Dermis microvascular lymphatic vessel endothelial cell (primary cell): ENCODE measurements at places on chromosomes 1 and 21. TPM values are rescaled to one million over a fixed set of nuclear protein-coding genes. Genes with fewer than 3 reads are reported as not detected.

GRCh38 chr1:2466958-2467554, 9.0 kb upstream of the PLCH2 start:
- DNase-seq: no peak

GRCh38 chr1:204814166-204814884, 56.3 kb upstream of the NFASC start:
- DNase-seq: no peak

GRCh38 chr1:156602557-156602993, 1.3 kb upstream of the GPATCH4 start:
- DNase-seq: no peak

SCYL3 gene
- 5.1 and 8.0 TPM in 2 replicates for total RNA-seq

TPTE gene
- total RNA-seq: not detected in 2 replicates

CCDC17 gene
- total RNA-seq: 0.51 and 1.0 TPM in 2 replicates

SYTL1 gene
- under 0.01 and 0.13 TPM in 2 replicates for total RNA-seq
